HTR-8/SVneo (cell line): ENCODE measurements at places on chromosomes 2 and 18.

GRCh38 chr18:13548966-13549879 lies 177.1 kb downstream of the FAM210A start:
- no peak for DNase-seq

GRCh38 chr2:73063909-73064875 lies 7.3 kb downstream of the SFXN5 start:
- DNase-seq: peak; percentile 66

DNA sequence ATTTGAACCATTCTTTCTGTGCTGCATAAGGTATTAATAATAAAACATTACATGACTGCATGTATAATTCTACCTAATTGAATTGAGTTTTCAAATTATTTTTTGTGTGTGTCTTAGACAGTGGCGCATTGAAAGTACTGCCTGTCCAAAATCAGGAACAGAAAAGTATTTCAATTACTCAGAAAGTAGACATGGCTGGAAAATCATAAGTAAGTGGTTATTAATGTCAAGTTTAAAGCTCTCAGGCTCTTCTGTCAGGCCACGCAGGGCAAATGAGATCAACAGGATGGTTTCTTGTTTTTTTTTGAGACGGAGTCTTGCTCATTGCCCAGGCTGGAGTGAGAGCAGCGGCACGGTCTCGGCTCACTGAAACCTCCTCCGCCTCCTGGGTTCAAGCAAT lies 32.4 kb upstream of the DARS1 start:
- DNase-seq: no peak

DNA sequence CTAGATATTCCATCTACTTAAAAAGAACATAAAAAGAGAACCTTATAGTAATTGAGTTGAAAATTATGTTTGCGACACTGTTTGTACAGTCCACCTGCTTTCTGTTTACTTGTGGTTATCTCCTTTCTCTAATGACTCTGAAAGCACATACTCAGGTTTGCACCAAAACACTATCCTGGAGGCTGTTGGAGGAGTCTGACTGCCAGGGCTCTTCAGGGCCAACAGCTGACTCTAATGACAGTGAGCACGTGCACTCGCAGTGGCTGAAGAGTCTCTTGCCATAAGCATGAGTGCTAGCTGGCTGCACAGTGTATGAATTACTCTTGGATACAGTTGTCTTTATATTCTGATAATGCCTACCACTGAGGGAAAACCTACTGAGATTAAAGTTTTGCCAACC lies 16.7 kb upstream of the GLS start:
- DNase-seq: no peak

DNA sequence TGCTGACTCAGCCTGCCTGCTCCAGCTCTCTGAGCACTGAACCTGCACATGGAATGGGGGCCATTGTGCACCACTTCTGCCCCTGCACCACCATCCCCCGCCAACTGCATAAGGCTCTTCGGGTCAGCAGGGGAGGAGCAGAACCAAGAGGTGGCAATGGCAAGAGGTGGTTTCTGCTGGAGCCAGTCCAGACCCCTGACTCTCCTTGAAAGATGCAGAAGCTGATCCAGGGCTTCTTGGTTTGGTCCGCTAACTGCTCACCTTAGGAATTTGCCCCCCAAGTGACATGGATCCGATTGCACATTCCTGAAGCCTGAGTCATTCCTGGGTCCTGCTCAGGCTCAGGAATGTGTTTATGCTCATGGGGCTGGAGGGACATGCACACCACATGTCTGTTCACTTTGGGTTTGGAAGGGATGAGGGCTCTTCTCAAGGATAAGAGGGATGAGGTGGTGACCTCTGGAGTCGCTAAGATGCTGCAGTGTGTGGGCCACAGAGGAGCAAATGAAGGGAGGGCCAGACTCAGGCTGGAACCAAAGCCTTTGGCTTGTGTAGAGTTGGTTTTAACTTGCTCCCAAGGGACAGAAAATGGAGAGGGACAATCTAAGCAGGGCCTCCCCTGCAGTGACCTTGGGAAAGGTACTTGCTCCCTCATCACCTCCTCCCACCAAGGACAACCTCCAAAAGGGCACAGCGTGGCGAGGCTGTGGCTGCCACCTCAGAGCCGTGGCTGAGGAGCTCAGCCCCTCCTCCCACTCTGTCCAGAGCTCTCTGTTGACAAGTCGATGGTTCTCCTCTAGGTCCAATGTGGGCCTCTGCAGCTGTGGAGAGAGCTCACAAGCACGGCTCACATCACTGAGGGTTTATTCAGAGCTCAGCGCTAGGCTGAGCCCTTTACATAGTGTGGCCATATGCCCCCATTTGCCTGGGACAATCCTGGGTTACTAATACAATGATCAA lies 66.2 kb downstream of the HS1BP3 start:
- peak; percentile 98 for DNase-seq

DNA sequence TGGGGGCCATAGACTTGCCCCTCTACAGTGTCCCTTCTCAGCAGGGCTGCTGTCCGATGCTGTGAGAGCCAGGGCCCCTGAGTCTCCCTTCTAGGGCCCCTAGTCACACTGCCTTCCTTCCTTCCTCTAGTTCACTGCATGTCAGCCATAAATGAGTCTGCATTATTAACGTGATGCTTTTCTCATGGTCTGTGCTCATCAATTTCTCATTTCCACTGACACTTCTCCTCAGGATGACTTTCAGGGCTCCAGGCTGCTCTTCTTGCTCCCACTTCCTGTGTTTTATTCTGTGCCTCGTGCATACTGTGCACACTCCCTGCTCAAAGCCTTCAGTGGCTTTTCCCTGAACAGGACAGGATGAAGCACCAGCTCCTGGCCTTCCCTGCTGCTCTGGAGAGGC lies 146.5 kb downstream of the FAM210A start:
- DNase-seq: no peak

DNA sequence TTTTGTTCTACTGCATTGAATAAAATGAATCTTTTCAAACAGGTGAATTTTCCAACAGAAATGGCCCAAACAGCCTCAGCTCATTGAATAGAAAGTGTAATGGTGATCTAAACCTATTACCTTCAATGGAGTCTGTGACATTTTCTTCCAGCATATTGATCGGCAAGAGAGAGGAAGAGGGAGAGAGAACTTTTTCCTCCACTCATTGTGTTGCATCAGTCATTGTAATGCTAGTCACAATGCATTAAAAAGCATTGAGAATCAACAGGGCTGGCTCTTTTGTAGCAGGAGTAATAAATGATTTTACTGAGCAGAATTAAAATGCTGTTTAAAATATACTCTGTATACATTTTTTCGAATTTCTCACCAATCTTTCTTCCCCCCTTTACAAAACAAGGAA lies 1794.5 kb upstream of the CELF4 start:
- no peak for DNase-seq

GRCh38 chr2:15725101-15725781 lies 133.6 kb downstream of the DDX1 start:
- no peak for DNase-seq

GRCh38 chr2:104539649-104540048 lies 314.3 kb upstream of the POU3F3 start:
- DNase-seq: no peak

- no peak for DNase-seq
Measured at GRCh38 chr2:169716938-169717690, 16.5 kb upstream of the KLHL23 start.

DNA sequence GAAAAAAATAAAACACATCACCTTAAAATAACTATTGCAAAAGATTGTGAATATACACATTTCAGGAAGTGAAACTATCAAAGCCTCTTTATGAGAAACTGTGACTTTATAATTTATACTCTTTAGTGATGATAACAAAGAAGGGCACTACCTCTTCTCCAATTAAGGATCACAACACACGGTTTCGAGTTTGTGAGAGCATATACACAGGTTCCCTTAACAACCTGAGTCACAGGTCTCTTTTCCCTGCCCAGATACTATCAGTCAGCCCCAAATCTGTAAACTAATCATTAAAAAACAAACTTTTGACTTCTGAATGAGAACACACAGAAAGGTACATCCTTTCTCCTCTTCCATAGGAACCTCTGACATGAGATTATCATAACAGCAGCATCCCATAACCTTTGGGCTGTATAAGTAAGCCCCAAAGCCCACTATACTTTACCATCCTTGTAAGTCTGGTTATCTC lies 44.9 kb downstream of the PTPN2 start:
- no peak for DNase-seq

GRCh38 chr18:11310476-11311086 lies 161.2 kb upstream of the PIEZO2 start:
- no peak for DNase-seq

GRCh38 chr18:32335228-32335627 lies 135.5 kb downstream of the GAREM1 start:
- no peak for DNase-seq

GRCh38 chr2:127138281-127138680 lies 31.3 kb upstream of the BIN1 start:
- no peak for DNase-seq
